ENCODE measurements at places on chromosomes 1 and 21.

DNA sequence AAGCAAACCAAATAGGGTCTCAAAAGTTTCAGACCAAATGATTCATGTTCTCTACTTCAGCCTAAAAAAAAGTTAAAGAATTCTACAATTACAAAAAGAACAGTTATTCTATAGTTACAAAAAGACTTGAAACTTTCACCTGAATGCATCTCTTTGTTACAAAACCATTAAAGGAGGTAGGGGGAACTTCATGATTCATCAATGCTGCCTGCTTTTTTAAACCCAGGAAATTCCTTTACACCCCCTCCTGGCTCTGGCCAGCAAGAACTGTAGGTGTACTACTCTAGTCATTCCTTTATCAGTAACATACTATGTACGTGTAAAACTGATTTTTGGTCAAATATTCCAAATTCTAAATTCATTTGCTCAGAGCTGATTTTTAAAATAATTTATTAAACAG lies 5.0 kb downstream of the FAF1 start:
- no peak for DNase-seq

DNA sequence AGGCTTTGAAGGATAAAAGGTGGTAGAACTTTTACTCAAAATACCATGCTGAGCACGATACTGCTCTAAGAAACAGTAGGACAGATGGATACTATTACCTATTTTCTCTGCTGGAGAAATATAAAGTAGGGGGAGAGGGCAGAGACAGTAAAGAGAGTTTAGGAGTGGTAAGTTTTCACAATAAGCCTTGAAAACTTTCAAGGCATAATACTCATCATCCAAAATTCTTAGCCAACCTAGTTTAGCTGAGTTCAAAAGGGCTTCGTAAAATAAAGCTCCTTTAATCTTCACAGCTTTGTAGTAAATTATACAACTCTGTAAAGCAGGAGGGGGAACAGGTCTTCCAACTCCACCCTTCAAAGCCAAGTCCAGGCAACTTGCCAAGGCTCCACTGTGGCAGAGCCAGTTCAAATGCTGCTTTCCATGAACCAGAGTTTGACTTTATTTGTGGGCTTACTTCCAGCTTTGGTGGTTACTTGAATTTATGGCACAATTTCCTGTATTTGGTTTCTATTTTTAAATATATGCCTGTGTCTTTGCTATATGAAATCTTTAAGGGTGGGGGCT lies 15.5 kb downstream of the TEX38 start:
- DNase-seq: peak; percentile 62

DNA sequence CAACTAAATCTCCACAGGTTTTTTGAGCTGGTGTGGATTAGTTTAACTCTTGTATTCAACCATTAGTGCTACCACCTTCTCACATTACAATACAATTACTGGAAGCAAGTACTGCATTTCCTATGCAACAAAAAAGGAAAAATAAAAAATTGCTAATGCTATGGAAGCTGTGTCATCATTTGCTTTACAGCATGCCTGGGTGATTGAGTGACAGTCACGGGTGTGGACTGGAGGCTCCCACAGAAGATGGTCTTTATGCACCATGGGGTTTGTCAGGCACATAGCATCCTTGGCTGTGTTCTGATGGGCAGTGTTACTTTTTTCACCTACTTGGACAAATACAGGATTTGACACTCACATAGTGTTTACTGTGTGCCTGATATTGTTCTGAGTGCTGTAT lies 262.3 kb downstream of the TM2D1 start:
- DNase-seq: no peak

GRCh38 chr1:245556057-245556456 lies 401.3 kb downstream of the KIF26B start:
- DNase-seq: no peak

- DNase-seq: no peak
These were observed 52.1 kb upstream of the CSF3R start for GRCh38 chr1:36534711-36535412.

- DNase-seq: no peak
These were observed 6.6 kb upstream of the WNT9A start for GRCh38 chr1:227954163-227954850.

GRCh38 chr1:151504252-151504651 lies 6.9 kb upstream of the CGN start:
- DNase-seq: no peak

GRCh38 chr1:221775206-221775605 lies 33.3 kb upstream of the DUSP10 start:
- DNase-seq: no peak

DNA sequence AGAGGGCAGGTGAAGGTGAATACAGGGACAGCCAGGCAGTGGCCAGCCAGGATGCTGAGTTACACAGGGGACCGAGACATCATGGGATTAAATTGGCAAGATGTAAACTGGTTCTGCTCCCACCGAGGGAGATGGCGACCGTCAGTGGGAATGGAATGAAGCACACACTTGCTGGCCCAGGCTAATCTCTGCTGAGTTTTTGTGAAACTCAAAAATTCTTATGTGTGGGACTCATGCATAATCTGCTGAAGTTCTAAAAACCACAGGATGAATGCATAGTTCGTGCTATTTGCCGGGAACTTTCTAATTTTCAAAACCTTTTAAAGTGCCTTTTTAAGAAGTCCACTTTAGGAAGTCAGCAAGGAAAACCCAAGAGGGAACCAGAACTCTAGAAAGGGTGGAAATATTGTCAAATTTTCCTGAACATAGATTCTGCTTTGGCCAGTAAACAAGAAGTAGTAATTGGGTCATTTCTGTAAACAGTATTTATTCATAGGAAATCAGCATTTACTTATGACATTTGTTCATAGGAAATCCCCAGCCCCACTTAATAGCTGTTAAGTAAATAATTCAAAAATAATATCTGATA lies 85.4 kb upstream of the ROR1 start:
- no peak for DNase-seq

GRCh38 chr1:248229360-248229908 lies 1.8 kb upstream of the OR2M4 start:
- no peak for DNase-seq

GRCh38 chr1:233168384-233168783 lies 127.1 kb downstream of the PCNX2 start:
- DNase-seq: no peak

GRCh38 chr1:221457685-221458446 lies 284.0 kb downstream of the DUSP10 start:
- no peak for DNase-seq

- no peak for DNase-seq
These were observed 7.3 kb downstream of the GSTM5 start for GRCh38 chr1:109719337-109719837.

DNA sequence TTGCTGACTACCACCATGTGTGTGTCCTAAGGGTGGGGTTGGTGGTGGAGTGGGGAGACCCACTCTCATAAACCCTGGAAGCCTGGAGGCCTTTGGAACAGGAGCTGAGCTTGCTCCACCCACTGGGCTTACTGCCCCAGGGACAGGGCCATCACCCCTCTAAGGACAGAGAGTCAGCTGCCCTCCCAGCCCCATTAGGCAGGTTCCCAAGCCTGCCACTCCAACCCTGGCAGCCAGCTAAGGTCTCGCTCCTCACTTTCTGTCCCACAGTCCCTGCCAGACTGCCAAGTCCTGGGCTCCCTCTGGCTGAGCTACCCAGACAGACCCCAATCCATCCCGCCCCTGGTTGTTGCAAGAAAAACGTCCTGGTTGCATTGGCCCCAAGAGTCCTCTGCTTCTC lies 3.8 kb downstream of the NT5C1A start:
- no peak for DNase-seq

DNA sequence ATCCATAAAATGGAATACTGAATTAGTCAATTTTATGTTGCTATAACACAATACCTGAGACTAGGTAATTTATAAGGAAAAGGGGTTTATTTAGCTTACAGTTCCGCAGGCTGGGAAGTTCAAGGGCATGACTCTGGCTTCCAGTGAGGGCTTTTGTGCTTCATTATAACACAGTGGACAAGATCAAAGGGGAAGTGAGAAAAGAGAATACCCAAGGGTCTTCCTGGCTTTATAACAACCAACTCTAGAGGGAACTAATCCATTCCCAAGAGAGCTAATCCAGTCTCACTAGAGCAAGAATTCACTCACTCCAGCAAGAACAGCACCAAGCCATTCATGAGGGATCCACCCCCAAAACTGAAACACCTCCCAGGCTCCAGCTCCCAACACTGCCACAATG lies 3.1 kb downstream of the KIFAP3 start:
- no peak for DNase-seq

GRCh38 chr1:62652387-62652786 lies 35.8 kb downstream of the DOCK7 start:
- DNase-seq: no peak

DNA sequence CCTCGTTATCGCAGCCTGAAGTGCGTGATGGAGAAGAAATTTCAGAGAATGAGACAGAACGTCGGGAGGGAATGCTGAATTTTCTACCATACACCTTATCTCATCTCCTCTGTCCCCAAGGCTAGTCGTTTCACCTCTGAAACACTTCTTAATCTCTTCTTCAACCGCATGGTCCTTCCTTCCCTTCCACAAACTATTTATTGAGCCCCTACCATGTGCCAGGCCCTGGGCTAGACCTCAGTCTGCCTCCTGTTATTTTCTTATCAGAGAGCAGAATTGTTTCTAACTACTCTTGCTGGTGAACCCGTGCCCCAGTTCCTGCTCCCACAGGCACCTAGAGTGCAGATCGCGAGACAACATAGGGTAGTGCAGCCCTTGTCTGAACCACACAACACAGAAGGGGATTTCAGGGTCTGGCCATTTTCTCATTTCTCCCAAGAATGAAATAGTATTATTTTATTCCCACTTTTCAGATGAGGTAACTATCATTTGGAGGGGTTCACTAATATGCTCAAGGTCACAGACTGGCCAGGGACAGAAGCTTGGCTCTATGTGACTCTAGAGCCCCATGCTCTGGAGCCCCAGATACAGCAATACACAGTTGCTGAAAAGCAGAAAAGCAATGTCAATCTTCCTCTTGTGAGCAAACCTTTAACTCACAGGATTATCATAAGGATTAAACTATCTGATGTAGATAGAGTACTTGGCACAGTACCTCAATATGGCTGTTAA lies 598 bp upstream of the ADIPOR1 start:
- DNase-seq: no peak

- no peak for DNase-seq
These were observed 218.5 kb downstream of the NFIA start for GRCh38 chr1:61300899-61301298.

DNA sequence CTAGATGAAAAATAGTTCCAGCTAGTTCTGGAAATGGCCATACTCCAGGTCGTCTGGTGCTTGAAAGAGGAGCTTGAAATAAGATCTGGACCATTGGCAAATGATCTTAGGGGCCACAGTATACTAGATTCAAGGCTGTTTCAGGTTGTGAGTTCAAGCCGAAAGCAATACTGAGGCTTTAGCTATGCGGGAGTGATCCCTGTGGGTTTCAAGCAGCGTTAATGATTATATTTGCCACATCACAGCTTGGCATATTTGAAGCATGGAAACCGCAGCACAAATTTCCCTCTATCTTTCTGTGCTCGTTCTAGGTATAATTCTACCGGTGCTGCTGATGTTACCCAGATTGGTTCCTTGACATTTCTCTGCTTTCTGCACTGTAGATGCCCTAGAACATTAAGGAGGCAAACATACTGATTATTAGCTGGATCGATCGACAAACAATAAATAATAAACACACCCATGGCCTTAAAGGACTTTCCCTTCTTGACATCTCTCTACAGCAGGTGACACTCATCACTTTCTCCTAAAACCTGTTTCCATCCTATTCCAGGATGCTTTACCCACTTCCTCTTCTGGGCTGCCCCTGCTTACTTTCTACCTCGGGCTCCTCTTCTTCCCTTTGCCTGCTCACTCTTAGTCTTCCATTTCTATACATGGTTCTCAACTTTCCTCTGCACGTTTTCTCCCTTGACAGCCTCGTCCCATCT lies 40.6 kb upstream of the LYST start:
- no peak for DNase-seq
